GM12865 (cell line): ENCODE measurements at places on chromosomes 6 and 20.
A peak's percentile ranks its signal among the peaks of the same experiment; 100 is the strongest.

DNA sequence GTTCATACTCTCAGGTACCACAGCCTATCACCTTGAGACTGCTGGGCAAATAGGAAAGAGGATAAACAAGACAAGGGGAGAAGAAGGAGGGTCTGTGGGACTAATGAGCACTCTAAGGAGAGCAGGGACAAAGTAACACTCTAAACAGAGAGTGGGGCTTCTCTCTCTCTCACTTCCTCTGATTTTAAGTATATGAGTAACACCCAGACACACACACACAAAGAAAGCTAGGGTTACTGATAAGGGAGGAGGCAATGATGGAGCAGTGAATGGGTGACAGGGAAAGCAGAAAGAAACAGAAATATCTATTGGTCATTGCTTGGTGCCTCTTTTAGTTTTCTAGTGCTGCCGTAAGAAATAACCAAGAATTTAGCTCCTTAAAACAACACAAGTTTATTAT, 96.2 kb upstream of the RNF217 start:
- no peak for DNase-seq

DNA sequence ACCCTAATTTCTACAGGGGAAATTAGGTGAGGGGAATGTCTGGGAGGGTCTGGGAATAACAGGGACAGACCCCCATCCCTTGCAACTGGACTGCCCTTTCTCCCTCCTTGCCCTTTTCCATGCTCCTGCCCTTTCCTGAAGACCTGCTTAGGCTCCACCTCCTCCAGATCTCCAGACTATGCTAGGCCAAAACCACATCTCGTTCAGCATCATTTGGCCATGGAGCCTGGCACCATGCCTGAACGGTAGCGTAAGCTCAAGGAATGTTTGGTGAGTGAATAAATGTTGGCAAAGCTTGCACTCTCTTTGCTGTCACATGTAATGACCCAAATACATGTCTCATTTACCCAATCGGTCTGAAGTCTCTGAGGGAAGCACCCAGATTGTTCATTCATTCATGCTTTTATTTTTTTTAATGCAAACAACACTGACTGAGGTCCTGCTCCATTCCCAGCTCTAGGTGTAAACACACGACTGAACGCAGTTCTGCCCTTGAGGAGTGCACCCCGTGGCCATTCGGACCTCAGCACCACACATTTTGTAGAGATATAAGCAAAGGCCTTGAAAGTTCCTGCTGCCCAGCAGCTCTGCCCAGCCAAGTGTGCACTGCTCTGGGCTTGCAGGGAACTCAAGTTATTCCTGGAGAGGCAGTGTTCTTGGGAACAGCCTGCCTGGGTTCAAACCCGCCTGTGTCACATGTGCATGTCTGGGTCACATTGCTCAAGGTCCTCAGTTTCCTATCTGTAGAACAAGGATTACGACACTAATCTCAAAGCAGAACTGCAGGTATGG, 1.1 kb upstream of the GRM4 start:
- DNase-seq: no peak

DNA sequence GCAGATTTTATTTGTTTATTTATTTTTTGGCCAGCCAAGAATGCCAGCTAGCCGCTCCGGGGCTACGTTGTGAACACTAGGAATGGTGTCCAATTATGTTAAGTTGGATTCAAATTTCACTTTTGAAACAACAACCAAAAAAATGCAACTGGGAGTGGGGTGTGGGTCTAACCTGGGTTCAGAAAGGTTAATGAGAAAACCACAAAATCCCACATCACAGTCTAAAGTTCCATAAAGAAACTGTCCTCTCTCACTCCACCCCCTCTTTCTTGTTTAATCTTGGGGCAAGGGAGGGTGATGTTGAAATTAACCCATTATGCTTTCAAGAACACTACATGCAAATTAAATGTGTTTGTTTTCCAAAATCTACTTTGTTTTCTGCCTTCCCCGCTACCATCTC, 77.2 kb downstream of the LINC00237 start:
- no peak for DNase-seq

DNA sequence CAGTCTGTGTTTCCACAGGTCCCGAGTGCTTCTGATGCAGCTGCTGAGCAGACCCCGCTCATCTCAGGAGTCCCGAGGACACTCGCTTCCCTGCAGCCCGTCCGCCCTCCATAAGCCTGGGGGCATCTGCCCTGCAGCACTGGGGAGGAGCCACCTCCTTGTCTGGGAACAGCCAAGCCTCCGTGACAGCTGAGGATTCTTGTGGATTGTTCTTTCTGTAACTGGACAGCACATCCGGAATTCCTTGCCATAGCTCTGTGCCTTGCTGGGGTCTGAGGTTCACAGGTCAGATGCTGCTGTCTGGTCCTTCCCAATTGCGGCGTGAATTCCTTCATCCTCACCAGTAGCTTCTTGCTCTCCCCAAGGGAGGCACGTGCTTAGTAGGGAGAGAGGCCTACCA, 38.4 kb upstream of the FNDC1 start:
- DNase-seq: no peak

DNA sequence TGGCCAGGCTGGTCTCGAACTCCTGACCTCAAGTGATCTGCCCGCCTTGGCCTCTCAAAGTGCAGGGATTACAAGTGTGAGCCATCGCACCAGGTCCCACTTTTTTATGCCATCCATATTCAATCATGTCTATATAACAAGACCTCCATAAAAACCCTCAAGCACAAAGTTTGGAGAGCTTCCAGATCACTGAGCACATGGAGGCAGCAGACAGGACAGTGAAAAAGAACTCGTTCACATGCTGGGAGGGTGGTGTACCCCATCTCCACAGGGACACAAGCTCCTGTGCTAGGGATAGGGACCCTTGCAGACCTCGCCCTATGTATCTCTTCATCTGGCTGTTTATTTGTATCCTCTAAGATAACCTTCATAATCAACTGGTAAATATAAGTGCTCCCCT, 30.3 kb downstream of the KIF13A start:
- no peak for DNase-seq

DNA sequence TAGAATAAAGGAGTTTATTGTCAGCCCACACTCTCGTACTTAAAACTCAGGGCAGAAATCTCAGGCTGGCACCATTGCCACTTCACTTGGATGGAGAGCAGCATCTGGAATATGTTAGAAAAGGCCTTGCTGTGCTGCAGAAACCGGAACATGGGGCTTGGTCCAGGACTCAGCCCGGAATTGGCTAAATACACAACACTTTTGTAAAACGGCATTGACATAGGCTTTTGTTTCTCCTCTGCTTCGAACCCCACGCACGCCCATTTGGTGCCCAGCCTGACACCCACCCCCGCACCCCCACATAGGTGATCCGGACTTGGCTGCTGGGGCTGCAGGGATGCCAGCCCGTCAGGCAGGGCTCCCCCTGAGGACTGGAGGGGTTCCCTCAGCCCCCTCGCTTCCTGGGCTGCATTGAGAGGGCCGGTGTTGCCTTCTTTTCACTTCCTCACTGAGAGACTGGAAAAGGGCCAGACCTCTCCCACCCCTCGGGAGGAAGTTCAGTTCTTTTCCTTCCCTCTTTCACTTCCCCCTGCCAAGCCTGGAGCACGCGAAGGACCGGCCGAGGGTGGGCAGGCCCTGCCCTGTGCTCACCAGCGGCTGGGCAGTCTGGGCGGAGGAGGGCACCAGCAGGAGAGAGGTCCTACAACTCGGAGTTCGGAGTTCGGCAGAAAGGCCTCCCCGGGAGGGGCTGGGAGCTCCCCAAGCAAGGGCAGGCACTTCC, 17.9 kb upstream of the CST3 start:
- no peak for DNase-seq

DNA sequence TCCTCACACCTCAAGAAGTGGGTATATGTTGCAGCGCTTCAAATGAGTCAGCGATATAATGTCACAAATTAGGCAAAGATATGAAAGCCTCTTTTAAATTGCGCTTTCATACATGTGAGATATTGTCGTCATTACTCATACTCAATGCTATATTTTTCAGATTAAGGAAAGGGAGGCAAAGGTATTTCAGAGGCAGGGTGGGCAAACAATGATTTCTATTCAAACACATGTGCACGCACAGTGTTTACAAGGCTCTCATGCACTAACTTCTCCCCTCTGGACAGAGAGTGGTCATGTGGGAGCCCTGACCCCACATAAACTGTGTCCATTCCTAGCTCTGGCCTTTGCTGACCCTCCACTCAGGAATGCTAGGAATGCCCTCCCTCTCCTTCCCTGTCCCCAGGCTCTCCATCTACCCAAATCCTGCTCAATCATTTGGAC, 112.1 kb upstream of the TMEM170B start:
- DNase-seq: no peak

DNA sequence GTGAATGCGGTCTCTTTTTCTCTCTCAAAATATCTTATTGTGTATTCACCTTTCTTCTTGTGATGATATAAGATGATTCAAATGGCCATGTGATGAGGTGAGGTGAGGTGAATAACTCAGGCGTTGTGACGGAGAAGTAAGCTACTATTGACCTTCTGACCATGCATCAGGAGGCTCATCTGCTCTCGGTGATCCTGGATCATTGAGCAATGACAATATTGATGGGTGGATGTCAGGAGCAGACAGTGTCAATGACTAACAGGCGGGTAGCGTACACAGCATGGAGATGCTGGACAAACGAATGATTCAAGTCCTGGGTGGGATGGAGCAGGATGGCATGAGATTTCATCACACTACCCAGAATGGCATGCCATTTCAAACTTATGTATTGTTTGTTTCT, 119.6 kb downstream of the PXDC1 start:
- DNase-seq: no peak

DNA sequence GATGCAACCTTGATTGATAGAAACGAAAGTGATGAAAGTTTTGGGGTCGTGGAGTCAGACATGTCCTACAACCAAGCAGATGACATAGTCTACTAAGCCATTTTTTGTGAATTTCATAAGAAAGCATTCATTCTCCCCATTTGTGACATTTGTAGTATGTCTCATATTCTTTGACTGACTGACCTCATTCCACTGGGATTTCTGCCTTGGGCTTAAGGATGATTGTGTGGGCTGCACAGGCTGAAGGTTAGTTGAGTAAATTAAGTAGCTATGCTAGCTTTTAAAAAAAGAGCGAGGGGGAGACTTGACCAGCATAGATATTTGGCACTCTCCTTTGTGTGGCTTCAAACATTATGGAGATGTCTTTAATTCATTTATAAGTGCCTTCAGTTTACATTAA, 28.9 kb downstream of the STMND1 start:
- DNase-seq: no peak

DNA sequence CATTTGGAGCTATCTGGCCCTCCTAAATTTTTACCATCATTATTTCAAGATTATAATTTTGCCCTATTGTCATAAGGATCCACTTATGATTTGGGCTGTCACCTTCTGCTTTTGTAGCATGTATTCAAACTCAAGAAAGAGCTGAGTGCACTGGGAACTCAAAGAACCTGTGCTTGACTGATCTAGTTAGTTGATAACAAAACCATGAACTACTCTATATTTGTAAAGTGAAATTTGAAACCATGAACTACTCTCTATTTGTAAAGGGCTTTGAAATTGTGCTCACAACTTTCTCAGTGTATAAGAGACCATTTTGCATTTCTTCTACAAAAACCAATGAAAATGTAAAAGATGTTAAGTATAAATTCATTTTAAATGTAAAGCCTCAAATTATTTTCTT, 77.5 kb upstream of the POPDC3 start:
- no peak for DNase-seq

GRCh38 chr6:48041894-48042293, 69.1 kb downstream of the PTCHD4 start:
- DNase-seq: no peak

- DNase-seq: no peak
Measured at GRCh38 chr6:46637145-46637544, 15.5 kb downstream of the CYP39A1 start.

- DNase-seq: peak; percentile 67
Measured at GRCh38 chr6:157538168-157538567, 157.2 kb downstream of the ZDHHC14 start.

DNA sequence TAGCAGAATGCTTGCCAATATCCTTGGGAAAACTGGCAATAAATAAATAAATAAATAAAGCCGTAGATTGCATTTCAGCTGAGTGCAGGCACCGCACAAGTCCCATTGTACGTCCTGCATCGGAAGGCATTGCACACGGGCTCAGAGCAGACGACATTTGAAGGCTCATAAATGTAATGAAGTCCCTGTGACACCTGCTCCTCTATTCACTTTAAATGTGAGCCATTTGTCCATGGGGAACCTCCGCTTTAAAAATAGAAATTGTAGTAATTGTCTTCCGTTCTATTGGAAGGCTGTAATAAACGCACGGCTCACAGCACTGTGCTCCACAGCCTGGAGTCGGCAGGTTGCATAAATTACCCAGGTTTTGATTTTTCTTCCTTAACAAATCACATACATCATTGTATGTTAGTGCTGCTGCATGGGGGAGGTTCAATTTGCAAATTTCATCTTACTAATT, 32.6 kb downstream of the MYT1 start:
- no peak for DNase-seq

DNA sequence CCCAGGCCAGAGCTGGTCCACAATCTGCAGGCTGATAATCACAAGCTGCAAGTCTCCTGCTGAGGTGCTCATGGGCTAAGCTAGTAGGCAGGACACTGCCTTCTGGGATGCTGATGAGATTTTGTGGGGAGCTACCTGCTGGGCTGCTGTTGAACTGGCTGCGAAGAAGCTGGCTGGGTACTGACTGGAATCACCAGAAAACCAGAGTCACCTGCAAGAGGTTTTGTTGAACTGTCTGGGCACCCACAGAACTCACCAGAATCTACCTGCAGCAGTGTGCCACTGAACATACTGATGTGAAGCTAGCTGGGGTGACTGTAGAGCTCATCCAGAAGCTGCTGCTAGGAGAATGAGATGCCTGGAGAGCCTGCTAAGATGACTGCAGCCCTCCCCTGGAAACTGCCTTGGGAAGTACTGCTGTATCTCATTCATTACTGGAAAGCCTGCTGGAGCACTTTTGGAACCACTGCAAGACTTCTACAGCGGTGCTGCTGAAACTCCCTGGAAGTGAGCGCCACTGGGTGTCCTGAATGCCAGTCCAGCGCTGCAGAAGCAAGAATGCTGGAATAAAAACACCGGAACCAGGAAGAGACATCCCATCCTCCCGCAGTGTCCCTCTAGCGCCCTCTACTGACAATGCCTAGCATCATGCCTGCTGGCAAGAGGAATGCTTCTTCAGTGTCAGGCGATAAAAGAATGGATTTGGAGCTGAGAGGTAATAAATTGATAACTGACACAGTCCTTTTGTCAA, 64.9 kb upstream of the ARHGAP18 start:
- DNase-seq: peak; percentile 69

- DNase-seq: no peak
Measured at GRCh38 chr6:143993965-143994646, 14.0 kb downstream of the PLAGL1 start.
